ENCODE measurements at places on chromosomes 16 and 17. TPM values are rescaled to one million over a fixed set of nuclear protein-coding genes. Genes with fewer than 3 reads are reported as not detected.

PPL gene
- 55.0 TPM for polyA plus RNA-seq

NFAT5 gene
- 7.1 TPM for polyA plus RNA-seq

TBX6 gene
- polyA plus RNA-seq = 2.2 TPM

TMC8 gene
- 3.6 TPM for polyA plus RNA-seq

ABCC12 gene
- not detected for polyA plus RNA-seq

DNA sequence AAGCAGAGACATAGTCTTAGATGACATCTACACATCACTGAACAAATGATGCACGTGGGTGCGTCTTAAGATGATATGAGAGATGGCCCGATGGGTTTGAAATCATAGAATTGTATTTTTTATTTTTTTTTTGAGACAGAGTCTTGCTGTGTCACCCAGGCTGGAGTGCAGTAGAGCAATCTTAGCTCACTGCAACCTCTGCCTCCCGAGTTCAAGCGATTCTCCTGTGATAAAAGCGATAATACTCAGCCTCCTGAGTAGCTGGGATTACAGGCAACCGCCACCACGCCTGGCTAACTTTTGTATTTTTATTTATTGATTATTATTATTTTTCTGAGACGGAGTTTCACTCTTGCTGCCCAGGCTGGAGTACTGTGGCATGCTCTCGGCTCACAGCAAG, 5.3 kb downstream of the ST6GALNAC1 start:
- DNase-seq = no peak

GRCh38 chr17:32634167-32634566, 147.4 kb downstream of the CDK5R1 start:
- DNase-seq = no peak

DNA sequence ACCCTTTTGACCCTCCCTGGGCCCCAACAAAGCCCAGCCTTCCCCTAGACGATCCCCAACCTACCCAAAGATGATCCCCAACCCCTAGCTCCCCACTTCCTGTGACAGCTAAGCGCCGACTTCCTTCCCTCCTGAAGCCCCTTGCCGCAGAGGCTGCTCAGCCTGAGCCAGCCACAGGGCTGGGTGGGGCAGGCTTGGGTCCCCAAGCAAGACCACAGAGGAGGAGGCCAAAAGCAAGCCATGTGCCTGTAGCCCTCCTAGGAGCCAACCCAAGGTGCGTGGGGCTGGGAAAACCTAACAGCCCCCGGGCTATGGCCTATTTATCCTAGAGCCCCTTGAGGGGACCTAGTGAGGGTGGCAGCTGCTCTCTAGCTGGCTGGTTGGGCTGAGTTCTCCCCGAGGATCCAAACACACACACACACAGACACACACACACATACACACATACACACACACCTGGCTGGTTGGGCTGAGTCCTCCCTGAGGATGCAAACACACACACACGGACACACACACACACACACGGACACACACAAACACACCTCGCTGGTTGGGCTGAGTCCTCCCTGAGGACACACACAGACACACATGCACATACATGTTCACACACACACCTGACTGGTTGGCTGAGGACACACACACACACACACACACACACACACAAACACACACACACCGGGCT, 4.8 kb downstream of the ARRB2 start:
- no peak for DNase-seq

- no peak for DNase-seq
These were observed 273.0 kb upstream of the TBX2 start for GRCh38 chr17:61126473-61127249.

DNA sequence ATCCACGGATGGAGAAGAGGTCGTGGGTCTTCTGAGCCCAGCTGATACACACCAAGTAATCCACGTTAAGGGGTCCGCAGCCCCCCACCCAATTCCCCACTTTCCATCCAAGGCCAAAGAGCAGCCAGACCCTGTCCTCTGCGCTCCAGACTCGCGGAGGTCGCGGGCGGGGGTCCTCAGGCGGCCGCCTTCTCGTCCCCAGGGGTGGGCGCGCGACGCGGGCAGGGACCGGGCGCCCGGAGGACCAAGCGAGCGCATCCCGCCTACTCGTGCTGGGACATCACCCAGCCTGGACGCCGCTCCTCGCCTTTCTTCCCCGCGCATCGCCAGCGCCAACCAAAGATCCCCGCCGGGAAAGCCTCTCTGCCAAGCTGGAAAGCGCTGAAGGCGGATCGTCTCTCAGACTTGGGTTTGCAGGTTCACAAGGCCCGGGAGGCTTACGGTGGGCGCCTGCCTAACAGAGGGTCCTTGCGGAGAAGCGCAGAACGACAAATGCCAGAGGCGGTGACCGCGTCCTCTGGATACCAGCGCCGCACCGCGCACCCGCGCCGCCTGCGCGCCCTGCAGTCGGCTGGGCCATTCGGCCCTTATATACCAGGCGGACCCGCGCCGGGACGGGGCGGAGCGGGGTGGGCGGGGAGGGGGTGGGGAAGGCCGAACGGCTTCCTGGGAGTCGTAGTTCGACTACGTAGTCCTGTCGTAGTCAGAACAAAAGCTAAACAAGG, 471.6 kb downstream of the SOX9 start:
- no peak for DNase-seq

- DNase-seq = no peak
These were observed at the start of gene CSNK2A2 for GRCh38 chr16:58198022-58198683. Gene CSNK2A2, minus strand, starts transcription at chr16:58198106. Its CDS starts 370 bp downstream, at chr16:58197736.

DNA sequence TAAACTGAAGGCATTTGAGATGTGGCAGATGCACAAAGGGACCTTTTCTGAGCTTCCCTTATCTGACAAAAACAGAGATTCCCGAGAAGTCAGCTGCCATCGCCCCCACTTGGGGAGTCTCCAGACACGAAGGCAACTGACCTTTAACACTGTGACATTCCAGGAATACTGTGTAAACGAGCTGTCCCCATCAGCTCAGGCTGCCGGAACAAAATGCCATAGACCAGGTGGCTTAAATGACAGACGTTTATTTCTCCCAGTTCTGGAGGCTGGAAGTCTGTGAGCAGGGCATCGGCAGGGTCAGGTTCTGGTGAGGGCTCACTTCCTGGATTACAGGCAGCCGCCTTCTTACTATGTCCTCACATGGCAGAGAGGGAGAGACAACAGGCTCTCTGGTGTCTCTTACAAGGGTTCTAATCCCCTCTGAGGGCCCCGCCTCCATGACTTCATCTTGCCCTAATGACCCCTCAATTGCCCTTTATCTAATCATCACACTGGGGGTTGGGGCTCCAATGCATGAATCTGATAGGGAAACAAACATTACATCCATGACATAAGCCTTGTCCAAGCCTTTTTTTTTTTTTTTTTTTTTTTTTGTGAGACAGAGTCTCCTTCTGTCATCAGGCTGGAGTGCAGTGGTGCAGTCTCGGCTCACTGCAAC, 178.5 kb upstream of the RPL38 start:
- no peak for DNase-seq

- DNase-seq = no peak
These were observed 6.6 kb upstream of the GALK1 start for GRCh38 chr17:75771334-75772281.

- no peak for DNase-seq
These were observed 4.6 kb downstream of the GAS2L2 start for GRCh38 chr17:35748341-35748841.

- no peak for DNase-seq
These were observed 172.9 kb downstream of the PMP22 start for GRCh38 chr17:15092261-15092660.
